ENCODE measurements at places on chromosomes 12 and 14.
A peak's percentile ranks its signal among the peaks of the same experiment; 100 is the strongest.

- no peak for DNase-seq
These were observed 27.6 kb downstream of the TSPAN11 start for GRCh38 chr12:30953951-30954751.

DNA sequence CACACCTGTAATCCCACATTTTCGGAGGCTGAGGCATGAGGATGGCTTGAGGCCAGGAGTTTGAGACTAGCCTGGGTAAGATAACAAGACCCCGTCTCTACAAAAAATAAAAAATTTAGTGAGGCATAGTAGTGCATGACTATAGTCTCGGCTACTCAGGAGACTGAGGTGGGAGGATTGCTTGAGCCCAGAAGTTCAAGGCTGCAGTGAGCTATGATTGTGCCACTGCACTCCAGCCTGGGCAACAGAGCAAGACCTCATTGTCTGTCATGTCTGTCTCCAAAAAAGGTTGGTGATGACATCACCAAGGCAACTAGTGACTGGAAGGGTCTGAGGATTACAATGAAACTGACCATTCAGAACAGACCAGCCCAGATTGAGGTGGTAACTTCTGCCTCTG, 83.5 kb upstream of the COCH start:
- no peak for DNase-seq

GRCh38 chr12:72236071-72236705, 36.0 kb upstream of the TRHDE start:
- DNase-seq: no peak

- no peak for DNase-seq
These were observed 20.4 kb downstream of the FOS start for GRCh38 chr14:75299059-75299458.

DNA sequence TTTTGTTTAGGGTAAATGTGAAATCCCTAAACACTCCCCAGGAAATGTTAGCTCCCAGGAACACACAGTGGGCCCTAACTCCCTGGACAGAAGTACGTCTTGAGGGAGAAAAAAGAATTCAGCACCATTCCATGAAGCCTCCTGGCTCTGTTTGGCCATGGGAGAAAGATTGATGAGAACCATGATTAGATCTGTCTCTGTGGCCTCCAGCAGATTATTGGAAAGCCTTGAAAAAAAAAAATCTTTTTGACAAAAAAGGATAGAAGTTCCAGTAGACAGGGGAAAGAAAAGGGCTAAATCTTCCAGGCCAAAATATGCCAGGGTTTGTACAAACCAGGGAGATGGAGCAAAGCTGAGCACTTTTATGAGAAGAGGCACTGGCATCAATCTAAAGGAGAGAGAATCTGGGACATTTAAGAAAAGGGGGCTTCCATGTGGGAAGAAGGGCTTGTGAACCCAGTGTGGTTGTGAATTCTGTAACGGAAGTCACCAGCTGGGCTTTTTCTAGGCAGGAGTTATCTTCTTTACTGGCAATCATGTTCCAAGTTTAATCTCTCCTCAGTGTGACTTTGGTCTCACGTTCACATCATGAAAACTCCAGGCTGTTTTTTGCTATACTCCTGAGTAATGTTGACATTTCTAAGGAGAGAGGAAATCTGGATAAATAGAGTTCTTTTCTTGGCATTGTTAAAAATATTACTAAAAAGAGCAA, 426.7 kb downstream of the RAD51B start:
- no peak for DNase-seq

DNA sequence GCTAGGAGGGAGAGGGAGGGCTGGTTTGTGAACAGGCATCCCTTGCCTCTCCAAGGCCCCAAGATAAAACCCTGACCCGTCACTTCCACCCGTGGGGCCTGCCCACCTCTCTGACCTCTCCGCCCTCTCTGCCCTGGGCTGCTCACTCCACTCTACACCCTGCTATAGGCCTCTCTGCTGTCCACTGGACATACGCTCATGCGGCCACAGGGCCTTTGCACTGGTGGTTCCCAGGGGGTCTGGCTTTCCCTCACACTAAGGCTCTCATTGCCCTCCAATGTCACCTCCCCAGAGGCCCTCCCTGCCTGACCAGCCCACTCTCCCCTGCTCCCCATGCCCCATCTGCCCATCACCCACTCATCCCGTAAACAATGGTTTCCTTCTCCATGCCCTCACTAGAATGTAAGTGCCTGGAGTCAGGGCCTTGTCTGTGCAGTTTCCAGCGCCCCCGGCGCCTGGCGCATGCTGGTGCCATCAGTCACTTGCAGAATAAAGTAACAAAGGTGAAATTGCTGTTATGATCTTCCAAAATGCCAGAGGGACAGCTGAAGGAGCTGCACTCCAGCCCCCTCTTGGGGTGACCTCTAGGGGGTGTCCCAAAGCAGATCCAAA, 73.6 kb downstream of the RFLNA start:
- no peak for DNase-seq

- no peak for DNase-seq
These were observed 1.6 kb downstream of the GZMH start for GRCh38 chr14:24607635-24608514.

DNA sequence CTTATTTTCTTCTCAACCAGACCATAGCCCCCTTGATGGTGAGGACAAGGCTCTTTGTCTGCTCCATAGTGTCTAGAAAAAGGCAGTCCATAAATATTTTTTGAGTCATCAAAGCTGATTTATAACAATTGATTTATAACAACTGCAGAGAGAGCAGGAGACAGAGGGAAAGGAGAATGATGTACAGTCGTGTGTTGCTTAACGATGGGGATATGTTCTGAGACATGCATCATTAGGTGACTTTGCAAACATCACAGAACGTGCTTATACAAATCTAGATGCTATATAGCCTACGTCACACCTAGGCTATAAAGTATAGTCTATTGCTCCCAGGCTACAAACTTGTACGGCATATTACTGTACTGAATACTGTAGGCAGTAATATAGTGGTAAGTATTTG, 143.3 kb downstream of the NTF3 start:
- no peak for DNase-seq

DNA sequence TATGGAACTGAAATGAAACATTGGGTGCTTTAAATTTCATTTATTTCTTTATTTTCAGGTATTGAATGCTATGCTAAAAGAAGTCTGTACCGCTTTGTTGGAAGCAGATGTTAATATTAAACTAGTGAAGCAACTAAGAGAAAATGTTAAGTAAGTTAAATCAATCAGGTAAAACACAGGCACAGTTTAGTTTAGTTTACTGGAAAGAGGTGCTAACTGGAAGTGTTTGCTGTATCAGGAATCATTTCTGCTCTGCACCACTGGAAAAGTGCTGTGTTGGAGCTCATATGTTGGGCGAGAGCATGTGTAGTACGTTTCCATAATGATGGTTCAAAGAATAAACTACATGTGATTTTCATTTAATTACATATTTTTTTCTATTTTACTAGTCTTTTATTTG, 16.7 kb downstream of the SRP54 start:
- no peak for DNase-seq

DNA sequence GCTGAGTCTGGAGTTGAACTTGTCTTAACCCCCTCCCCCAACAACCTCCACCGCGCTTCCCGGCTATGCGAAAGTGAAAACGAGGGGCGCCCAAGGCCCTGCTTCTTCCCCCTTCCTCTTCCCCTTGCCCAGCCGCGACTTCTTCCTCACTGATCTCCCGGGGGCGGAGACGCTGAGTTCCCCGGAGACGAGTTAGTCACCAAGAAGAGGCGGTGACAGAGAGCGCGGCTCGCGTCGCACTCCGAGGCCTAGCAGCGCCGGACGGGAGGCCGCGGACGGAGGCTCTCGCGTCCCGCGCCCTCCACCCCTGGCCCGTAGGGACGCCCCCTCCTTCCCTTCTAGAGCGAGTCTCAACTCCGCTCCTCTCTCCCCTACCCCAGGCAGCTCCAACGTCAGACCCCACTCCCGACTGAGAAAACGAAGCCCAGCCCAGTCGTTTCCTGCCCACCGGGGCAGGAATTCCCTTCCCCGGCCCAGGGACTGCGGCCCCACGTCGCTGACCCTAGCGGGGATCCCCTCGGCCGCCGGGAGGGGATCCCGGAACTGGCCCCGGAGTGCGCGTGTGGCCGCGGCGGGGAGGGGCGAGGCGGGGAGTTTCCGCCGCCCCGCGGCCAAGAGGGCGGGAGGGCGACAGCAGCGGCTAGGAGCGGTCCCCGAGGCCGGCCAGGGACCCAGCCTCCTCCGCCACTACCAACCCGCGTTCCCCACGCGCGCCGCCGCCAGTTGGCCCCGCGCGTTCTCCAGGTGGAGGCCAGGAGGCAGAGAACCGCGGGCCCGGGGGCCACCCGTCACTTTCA, 1.4 kb downstream of the BAZ1A start:
- peak; percentile 70 for DNase-seq

DNA sequence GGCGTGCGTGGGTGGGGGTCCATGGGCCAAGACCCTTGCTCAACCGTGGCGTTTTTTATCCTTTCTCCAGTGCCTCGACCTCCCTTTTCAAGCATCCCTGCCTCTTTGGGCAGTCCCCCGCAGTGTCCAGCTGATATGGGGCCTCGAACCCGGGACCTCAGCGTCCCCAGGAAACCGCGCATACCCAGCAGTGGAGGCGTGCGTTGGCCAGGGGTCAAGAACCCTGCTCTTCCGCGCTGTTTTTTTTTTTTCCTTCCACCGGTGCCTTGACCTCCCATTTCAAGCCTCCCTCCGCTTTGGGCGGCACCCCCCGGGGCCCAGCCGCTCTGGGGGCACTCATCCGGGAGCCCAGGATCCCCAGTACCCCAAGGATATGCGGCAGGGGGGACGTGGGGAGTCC, 325.8 kb downstream of the ALG10 start:
- DNase-seq: no peak

DNA sequence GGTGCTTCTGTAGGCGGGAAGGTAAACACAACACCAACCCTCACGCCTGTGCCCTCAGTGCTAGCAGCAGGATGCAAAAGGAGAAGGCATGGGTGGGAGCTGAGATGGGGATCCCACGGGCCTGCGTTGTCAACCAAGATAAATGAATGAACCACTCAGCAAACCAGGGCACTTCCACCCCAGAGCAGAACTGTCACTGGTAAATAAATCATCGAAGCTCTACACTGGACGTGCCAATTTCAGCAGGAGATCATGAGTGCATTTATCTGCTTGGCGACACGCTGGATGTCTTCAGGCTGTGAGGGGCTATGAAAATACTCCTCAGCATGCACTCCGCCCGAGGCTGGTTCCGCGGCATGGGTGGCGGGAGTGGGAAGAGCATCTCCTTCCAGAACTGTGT, 33.2 kb downstream of the HSPB8 start:
- no peak for DNase-seq

DNA sequence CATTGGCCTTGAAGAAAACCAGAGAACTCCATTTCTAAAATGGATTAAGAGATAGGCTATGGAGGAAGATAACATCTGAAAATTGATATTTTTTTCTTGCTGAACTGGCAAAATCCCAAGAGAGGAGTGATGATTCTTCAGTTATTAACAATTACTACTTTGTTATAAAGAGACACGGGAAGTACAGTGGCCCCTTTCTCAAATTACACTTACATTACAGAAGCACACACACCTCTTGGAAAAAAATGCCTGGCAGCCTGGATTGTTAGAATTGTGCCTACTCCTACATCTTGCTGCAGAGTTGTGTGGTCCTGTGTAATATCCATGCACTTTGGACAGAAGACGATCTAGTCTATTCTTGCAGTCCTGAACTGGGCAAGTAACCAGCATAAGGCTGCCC, 71.7 kb downstream of the TGFB3 start:
- DNase-seq: no peak

GRCh38 chr14:95106971-95107370, 50.4 kb downstream of the DICER1 start:
- DNase-seq: no peak

GRCh38 chr14:60722107-60722356, 2.1 kb downstream of the SIX4 start:
- DNase-seq: no peak

DNA sequence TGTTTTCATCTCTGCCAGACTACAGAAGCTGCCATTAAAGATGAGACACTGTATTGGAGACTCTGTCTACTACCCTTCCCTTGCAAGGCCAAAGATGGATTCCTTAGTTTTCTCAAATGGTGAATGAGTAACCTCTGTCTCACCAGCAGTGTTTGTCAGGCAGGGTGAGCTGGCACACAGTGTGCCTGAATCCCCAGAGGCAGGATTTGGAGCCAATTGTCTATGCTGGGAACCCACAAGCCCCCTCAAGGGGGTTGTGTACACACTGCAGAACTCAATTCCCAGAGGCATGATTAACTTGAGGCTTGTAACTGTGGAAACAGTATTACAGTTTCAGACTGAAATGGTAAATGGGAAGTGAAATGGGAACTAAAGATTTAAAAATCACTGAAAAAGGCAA, 136.8 kb upstream of the PTPRB start:
- no peak for DNase-seq

GRCh38 chr14:36258241-36258640, 62.2 kb downstream of the MBIP start:
- DNase-seq: no peak

DNA sequence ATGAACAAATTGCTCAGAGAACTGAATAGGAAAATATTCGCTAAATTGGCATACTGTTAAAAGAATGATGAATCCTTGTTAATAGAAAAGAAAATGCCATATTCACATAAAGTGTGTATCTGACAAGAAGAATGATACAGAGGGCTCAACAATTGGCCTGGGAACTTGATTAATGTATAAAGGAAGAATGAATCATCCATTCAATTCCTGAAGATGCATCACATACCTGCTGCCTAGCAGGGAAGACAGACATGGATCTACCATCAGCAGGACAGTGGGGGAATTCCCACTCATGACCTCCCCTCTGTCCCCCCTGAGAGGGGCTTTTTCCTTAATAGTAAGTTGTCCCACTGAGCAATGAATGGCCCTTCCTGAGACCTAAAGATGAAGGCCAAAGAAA, 13.5 kb downstream of the PTPN21 start:
- DNase-seq: no peak

DNA sequence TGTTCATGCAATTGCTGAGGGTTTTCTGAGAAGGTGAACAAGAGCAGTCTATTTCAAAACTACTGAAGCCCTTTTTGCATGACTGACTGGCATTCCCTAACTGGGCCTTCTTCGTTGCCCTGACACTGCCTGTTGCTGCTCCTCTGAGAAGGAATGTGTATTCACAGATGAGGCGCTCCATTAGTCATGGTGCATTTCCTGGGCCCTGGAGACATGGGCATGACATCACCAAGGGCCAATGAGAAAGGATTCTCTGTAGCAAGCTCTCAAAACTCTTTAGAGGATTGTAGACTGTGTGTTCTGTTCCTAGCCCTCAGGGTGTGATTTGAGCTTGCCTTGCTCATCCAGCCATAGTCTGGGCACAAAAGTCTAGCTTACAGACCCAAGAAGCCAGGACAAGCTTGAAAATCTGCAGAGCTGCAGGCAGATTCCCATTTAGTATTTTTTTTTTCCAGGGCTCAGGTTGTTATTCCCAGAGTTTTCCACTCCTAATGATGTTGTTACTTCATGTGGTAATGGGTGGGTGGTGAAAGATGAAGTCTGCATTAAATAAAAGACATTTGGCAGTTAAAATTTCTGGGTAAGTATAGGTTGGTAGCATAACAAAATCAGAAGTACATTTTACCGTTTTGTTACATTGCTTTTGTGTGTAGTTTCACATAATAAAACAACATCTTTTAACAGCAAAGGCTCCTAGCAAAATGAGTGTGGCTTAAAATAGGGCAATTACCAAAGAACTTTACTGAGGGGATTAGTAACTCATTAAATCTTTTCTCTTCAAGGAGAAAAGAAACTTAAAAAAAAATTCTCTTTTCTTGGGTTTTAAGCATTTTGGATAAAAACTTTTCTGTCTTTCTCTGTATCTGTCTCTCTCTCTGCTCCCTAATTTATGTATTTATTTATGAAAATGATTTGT, 318.4 kb downstream of the RAD51B start:
- DNase-seq: no peak

GRCh38 chr14:75513911-75514672, 8.2 kb upstream of the BATF start:
- no peak for DNase-seq
